ENCODE measurements at places on chromosomes 4 and X.

DNA sequence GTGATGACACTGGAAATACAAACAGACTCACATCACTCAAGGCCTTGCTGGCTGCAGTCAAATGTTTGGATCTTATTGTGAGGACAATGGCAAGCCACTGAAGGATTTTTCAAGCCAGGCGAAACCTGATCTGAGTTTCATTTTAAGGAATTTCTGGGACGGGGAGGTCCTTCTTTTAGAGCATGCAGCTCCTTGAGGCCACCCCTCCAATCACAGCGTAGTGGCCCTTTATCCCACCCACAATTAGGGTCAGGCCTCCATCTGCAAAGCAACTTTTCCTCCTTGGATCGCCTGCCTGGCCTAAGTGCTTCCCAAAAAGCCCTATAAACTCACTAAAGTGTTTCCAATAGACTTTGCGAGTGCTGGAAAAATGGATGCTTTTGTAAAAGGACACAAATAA, 115.5 kb downstream of the EFHC2 start:
- no peak for DNase-seq

DNA sequence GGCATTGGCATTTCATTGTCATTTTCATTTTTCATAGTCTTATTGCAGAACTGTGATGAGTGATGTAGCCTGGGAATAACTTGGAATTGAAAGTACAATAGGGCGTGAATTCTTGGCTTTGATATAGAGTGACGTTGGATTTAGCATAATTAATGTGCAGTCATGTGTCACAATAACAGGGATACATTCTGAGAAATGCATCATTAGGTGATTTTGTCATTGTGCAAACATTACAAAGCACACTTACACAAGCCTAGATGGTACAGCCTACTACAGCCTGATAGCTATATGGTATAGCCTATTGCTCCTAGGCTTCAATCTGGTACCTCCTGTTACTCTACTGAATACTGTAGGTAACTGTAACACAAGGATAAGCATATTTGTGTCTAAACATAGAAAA, 300.8 kb downstream of the DTHD1 start:
- no peak for DNase-seq

GRCh38 chr4:37537484-37537883, 148.7 kb downstream of the RELL1 start:
- no peak for DNase-seq

- DNase-seq: no peak
These were observed 67.3 kb downstream of the PSAPL1 start for GRCh38 chr4:7367406-7367805.

DNA sequence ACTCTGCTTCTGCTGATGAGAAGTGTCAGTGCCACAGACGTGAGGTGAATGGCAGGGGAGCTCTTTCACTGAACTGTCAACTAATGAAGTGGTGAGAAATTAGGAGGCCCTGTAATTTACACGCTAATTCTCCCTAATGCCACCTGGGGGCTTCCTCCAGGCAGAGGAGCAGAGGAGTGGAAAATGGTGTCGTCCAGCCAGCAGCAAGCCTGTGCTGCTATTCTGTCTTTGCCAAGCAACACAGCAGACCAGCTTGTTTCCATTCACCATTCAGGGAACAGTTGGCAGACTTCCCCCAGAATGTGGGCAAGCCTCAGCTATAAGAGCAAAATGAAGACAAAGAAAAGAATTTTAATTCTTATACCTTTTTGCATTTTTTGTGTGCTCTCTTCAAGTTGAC, 245.2 kb upstream of the TET2 start:
- no peak for DNase-seq
